ENCODE measurements at places on chromosomes 7 and 10.

DNA sequence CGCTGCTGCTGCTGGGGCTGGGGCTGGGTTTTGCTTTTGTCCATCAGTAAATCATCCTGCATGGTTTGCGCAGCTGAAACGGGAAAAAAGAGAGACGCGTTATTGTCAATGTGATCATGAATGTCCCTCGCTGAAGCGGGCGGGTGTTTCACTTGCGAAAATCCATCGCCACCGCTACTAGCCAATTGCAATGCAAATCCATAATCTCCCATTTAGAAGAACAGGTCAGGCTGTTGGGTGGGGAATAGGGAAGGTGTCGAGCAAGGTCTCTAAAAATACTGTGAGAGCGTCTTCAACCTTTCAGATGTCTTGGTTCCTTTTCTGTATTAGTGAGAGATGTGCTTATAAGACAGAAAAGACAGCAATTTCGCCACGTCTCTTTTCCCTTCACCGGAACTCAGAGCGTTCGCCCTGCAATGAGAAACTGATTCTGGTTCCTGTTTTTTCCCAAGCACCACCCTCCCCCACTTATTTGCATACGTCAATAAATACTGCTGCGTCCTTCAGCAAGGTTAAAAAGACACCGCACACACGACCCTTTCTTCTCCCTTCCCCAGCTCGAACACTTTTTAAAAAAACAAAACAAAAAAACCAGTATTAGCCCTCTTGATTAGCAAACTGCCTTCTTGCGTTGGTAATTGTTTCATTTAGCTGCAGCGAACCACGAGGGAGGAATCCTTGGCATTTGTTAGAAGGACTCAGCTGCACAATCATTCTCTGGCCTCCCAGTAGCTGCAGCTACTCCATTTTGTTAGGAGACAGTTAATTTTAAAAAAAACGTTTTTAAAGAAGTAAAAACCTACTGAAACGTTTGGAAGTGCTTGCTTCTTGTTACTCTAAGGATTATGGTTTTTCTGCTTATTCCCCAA lies 50.4 kb downstream of the CPEB3 start:
- DNase-seq = peak; percentile 17

GRCh38 chr7:117478836-117479224 lies 995 bp upstream of the CFTR start:
- no peak for DNase-seq

DNA sequence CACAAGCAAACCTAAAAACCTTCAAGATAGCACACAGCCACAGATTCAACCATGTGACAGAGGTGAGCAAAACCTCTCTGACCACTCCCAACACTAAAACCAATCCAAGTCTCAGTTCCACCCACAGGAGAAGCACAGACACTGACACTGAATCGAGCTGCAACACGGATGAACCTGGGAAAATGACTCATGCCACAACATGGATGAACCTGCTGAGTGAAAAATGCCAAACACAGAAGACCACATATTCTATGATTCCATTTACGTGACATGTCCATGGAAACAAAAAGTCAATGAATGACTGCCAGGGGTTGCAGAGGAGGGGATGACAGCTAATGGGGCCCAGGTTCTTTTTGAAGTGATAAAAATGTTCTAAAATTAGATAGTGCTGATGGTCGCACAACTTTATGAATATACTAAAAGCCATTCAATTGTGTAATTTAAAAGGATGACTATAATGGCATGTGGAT lies 22.0 kb downstream of the CYTH3 start:
- DNase-seq = no peak

- peak; percentile 78 for DNase-seq
Measured at GRCh38 chr7:11458736-11459483, 373.1 kb downstream of the THSD7A start.

DNA sequence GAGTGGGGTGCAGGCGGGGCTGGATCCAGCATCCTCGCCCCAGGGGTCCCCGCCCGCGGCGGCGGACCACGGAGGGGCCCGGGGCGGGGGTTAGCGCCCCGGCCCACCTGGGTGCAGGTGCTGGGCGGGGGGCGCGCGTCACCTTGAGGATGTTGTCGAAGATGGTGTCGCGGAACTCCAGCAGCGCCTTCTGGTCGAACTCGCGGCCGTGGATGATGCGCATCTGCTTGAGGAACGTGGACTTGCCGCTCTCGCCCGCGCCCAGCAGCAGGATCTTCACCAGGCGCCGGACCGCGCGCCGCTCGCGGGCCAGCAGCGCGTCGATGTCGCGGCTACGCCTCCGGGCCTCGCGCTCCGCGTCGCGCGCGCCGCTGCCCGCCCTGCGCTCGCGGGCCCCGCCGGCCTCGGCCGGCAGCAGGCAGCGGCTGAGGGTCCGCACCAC lies 376 bp downstream of the GNA12 start:
- DNase-seq = no peak

- DNase-seq = no peak
Measured at GRCh38 chr10:11095374-11095801, 77.7 kb downstream of the CELF2 start.

DNA sequence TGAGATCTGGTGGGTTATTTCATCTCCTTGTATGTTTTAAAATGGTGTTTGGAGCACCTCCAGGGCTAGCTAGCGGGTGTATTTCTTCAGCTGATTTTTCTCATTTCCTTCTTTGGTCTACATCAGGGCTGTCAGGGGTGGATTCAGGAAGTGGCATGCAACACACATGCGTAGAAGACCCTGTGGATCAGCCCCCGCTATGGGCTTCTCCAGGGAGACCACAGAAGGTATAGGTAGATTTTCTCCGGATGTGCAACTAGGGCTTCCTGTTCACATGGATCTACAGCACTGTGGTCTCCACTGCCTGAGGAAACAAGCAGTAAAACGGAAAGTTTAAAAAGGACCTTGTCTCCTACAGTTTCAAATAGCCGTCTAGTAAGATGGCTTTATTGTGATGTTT lies 10.4 kb downstream of the NUB1 start:
- no peak for DNase-seq

DNA sequence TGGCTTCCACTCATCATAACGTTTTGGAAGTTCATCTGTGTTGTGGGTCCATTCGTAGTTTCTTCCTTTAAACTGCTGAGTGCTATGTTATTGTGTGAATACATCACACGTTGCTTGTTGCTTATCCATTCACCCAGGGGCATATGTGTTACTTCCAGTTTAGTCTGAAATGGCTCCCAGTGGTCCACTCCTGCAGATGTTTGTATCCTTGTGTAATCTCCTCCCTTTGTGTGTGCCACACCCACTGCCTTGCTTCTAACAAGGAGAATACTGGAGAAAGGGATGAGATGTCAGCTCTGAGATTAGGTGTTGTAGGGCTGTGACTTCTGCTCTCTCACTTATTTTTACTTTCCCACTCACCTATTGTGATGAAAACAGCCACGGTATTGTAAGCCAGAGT lies 239.1 kb upstream of the HABP2 start:
- no peak for DNase-seq

DNA sequence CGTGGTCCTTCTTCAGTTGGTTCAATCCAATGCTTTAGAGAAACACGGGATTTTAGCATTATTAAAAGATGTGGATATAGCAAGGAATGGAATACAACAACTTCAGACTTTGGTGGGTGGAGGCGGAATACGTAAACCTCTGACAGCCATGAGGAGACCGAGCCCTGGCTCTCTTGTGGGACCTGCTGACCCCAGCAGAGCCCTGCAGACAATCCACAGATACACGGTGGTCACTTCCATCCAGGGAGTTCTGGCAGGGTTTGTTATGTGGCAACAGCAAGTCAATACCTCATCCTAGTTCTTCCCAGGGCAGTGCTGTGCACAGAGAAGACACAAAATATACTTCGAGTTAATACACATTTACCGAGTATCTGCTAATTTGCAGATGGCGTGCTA lies 118.5 kb upstream of the DIP2C start:
- DNase-seq = no peak

DNA sequence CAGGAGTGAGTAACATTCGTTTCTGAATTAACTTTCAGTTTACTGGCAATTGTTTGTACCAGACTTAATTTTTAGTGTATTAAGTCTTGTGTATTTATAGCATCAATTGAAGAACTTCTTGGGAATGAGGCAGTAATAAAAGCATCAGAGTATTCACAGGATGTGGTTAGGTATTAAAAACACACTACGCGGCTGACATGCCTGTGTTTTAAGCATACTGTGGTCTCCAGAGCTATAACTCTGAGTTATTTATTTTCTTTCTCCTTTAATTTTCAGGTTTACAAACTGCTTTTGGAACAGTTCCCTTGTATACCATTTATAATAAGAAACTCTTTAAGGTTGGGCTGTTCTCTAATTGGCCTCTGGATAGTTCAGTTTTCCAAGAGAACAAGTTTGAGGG lies 626.1 kb upstream of the NRG3 start:
- DNase-seq = no peak

DNA sequence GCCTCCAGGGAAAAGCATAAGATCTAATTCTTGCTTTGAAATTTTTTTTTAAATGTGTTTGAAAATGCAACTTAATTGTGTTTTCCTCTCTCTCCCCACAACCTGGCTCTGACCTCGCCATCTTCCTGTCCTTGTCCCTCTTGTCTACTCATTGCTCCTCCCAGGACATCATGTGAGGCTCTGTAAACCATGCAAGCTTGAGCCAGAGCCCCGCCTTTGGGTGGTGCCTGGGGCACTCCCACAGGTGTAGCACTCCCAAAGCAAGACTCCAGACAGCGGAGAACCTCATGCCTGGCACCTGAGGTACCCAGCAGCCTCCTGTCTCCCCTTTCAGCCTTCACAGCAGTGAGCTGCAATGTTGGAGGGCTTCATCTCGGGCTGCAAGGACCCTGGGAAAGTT lies 9.8 kb upstream of the CDHR1 start:
- no peak for DNase-seq

DNA sequence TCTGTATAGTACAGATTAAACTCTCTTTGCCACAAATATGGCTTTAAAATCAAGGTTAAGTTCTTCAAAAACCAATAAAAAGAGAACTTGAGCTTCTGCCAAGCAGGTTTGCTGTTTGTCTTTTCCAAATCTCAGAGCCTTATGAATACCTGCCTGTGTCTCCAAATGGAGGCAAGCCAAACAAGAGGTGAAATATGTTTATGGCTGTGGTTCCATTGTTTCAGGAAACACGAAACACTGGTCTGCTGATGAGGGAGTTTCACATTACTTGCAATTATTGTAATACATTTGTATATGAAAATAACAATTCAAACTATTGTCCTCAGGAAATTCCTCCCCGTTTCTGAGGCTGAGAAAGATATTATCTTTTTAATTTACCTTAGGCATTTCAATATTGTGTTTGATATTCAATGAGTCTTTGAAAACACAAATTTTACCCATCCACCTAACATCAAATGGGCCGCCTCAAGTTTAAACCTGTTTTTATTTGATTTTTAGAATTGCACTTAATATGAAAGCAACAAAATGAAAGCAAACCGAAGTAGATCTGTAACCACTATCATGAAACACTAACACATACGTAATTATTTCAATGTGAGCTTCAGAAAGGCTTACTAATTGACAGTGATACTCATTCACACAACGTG lies 359.3 kb downstream of the HGF start:
- no peak for DNase-seq

GRCh38 chr10:132363376-132363775 lies 31.4 kb downstream of the LRRC27 start:
- no peak for DNase-seq

- DNase-seq = no peak
Measured at GRCh38 chr10:3548702-3549101, 236.3 kb downstream of the KLF6 start.

DNA sequence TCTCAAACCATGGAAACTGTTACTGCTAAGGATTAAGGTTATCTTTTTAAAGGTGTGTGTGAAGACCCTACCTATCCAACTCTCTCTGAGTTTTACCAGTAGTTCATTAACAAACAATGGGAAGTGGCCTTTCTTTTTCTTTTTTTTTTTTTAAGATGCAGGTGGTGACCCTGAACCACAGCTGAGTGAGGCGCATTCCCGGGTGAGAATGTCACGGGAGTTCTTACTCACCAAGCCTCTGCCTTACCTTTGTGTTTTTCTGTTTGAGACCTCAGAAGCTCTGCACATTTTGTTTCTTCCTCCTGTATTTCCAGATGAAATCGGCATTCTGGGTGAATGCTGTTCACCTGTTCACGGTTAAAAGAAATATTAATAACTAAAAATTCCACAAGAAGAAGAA lies 2.5 kb downstream of the VIPR2 start:
- DNase-seq = no peak

DNA sequence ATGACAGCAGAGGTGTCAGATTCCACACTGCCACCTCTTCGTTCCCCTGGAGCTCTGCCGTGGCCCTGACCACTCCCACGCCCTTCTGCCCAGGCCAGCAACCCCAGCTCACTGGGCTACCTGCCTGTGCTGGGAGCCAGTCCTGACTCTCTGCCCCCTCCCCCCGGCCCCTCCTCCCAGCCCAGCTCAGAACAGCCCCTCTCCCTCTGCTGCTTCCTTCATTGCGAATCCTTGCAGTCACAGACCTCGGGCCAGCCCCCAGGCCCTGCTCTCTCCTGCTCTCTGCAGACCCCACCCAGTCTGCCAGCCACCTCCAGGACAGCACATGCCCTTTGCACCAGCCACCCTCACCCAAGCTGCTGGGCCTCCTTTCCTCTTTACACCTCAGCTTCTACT lies 60.4 kb downstream of the TCERG1L start:
- DNase-seq = no peak

DNA sequence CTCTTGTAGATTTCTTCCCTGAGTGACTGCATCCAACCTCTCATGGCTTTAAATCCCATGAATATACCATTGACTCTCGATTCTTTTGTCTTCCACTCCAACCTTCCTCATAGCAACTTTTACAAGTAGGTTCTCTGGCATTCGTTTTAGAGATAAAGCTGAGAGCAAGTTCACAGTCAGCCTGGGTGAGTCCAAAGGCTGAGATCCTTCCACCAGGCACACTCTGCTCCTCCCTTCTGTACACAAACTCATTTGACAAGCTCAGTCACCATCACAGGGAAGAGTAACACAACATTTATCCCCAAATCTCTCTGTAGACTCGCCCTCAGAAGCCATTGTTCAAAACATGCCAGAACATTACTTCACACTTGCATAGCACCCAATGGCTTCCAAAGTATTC lies 10.9 kb downstream of the CTTNBP2 start:
- no peak for DNase-seq

- no peak for DNase-seq
Measured at GRCh38 chr10:15244635-15245197, 76.2 kb upstream of the NMT2 start.

- no peak for DNase-seq
Measured at GRCh38 chr7:92155108-92155739, 20.9 kb upstream of the CYP51A1 start.

DNA sequence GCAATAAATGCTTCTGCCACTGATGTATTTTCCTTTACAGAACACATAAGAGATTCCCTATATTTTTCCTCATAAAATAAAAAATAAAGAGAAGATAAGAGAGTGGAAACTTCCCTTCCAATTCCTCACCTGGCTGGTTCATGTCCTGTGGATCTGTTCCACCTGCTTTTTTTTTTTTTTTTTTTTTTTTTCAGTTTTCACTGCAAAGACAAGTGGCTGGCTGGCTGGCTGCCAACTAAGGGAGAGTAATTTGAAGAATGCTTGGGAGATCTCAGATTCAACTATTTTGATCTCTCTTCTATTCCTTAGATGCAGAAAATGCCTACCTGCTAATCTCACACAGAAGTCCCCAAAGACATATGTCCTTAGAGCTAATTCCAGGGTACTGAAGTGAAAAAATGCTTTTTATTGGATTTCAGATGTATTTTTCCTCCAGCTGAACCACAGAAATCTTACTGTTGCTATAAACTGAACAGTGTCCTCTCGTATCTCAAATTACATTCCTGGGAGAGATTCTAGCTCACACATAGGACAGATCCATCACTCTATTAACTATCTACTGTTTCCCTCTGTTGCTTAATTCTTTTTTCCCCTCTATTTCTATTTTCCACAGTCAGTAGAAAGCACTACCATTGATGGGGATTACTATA lies 120.8 kb downstream of the NRCAM start:
- DNase-seq = no peak

Data from non-pigmented ciliary epithelial cell (primary cell).